ENCODE measurements at places on chromosomes 5 and 9.

DNA sequence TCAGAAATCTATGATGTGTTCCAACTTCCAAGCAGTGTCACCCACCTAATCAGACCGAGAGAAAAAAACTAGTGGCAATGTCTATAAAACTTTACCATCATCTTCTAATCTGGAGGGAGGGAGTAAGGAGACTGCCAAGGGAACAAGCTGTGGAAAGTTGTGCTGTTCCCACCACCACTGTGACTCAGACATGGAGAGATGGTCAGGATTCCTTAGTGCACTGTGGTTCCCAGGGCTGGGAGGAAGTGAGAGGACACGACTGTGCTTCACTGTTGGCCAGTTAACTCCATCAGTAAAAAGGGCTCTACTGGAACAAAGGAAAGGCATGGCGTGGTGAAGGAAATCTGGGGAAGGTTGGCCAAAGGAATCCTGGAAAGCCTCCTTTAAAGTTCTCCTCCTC lies 18.8 kb downstream of the TICAM2 start:
- peak; percentile 69 for DNase-seq

- no peak for DNase-seq
Measured at GRCh38 chr9:96514800-96515158, 64.8 kb downstream of the HABP4 start.

- no peak for DNase-seq
Measured at GRCh38 chr9:121394292-121394691, 24.2 kb upstream of the STOM start.

DNA sequence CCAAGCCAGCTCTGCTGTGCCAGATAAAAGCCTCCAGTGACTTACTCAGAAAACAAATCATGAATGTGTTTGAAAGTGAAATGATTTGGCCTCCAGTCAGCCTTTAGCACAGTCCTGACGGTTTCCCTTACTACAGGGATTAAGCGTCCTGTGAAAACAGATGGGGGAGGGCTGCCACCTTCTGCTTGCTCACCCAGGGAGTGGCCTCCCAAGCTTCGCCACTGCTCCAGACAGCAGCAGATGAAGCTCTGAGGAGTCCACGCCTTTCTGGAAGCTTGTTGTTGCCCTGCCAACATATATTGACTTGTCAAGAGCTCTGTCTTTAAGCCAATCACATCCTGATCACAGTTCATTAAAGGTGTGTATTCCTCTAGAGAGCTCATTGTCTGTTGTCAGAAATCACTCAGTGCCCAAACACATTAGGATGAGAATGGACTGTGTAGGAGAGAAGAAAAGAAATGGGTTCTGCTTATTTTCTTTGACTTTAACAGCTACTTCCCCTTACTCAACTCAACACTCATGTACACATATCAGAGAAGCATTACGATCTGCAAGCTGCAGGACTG lies 4.9 kb upstream of the FYB1 start:
- no peak for DNase-seq

- DNase-seq = no peak
Measured at GRCh38 chr5:126482591-126482990, 59.4 kb downstream of the GRAMD2B start.

GRCh38 chr5:112795342-112795741 lies 57.7 kb downstream of the APC start:
- DNase-seq = no peak

GRCh38 chr9:91500509-91501014 lies 76.9 kb upstream of the NFIL3 start:
- peak; percentile 47 for DNase-seq

GRCh38 chr5:129172580-129172979 lies 78.0 kb downstream of the ISOC1 start:
- DNase-seq = no peak

GRCh38 chr5:1438871-1439270 lies 6.4 kb downstream of the SLC6A3 start:
- DNase-seq = no peak

GRCh38 chr5:137273511-137273910 lies 225.6 kb downstream of the SPOCK1 start:
- no peak for DNase-seq

DNA sequence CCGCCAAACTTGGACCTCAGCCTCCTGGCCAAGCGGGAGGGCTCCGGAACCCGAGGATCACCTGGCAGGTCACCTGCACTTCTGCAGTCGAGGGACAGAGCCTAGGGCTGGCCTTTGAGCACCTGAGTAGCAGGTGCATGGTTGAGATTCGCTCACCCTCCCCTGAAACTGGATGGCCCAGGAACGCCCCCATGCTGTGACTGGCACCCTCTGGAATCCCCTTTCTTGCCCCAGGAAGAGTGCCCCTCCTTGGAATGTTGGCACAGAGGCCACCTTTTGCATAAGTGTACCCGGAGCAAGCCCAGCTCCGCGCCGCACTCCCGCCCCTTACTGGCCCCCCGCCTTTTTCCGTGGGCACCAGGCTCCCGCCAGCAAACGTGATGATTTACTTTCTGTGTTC lies 112.5 kb upstream of the IER5L start:
- no peak for DNase-seq

GRCh38 chr5:133821311-133821741 lies 147.1 kb downstream of the C5orf15 start:
- DNase-seq = no peak

GRCh38 chr9:71515107-71515506 lies 253.2 kb downstream of the CEMIP2 start:
- DNase-seq = no peak

GRCh38 chr5:127492854-127493738 lies 24.3 kb upstream of the PRRC1 start:
- DNase-seq = no peak

DNA sequence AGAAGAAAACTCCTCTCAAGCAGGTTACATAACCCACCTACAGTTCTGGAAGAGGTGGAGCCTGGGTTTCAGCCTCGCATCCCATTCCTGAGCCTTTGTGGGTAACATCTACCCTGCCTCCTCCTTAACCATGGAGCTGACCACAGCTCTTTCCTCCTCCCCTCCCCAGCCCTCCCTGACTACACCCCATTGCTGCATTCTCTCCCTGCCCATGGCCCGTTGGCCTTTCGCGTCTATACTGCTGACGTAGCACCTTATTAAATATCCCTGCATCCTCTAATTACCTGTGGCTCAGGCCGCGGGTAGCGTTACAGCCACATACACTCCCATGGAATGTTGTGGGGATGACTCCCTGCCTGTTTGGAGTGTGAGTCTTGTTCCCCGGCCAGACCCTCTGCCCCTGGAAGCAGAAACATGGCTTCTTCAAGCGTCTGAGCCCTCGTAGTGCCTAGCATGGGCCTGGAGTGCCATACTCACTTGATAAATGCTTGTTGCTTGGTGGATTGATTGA lies 72.8 kb downstream of the WWC1 start:
- no peak for DNase-seq

- DNase-seq = no peak
Measured at GRCh38 chr9:13823026-13823425, 490.9 kb downstream of the NFIB start.

DNA sequence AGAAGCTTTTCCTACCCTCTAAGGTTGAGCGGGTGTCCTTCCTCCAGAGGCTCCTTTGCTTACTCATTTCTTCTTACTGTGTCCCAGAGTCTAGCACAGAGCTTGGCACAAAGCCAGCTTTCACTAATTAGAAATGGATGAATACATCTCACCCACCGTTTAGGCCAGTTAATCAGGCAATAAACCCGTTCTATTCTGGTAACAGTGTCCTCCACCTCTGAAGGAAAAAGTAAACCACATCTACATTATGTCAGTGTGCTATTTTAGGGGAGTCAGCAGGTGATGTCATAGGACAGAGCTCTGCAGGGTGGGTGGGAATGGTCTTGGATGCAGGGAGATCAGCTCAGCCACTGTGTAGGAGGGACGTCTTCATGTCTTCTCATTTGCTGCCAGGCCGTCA lies 109.2 kb downstream of the OSTF1 start:
- no peak for DNase-seq

DNA sequence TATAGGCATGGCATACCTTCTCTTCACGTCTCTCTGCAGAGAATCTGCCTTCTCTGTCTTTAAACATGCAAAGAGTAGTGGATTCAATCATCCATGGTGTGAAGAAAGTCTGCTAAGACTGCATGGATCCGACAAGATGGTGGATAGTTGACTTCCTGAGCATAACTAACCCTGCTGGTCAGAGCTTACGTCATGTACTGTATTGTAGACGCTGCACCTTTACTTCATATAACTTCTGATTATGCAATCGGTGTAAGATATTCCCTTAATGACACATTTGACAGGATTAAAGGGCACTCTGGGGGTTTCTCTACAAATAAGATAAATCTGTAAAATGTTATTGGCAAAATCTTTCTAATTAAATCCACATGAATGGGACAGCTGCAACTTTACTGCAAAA lies 240.3 kb upstream of the NREP start:
- no peak for DNase-seq

DNA sequence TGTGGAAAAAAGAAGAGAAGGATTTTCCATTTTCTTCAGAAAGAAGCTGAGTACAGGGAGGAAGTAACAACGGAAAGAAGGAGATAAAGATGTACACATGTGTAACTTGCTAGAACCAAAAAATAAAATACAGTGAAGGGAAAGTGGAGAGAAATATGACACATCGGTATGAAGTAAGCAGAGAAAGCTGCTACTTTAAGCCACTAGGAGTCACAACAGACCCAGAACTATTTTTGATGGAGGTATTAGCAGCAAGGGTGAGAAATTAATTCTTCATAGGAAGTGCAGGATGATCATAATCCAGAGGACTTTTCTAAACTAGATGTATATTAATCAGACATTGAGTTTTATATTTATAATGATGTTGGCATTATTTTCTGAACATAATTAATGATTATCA lies 88.5 kb downstream of the FAM174A start:
- no peak for DNase-seq

GRCh38 chr9:89006267-89006666 lies 15.0 kb downstream of the S1PR3 start:
- no peak for DNase-seq

DNA sequence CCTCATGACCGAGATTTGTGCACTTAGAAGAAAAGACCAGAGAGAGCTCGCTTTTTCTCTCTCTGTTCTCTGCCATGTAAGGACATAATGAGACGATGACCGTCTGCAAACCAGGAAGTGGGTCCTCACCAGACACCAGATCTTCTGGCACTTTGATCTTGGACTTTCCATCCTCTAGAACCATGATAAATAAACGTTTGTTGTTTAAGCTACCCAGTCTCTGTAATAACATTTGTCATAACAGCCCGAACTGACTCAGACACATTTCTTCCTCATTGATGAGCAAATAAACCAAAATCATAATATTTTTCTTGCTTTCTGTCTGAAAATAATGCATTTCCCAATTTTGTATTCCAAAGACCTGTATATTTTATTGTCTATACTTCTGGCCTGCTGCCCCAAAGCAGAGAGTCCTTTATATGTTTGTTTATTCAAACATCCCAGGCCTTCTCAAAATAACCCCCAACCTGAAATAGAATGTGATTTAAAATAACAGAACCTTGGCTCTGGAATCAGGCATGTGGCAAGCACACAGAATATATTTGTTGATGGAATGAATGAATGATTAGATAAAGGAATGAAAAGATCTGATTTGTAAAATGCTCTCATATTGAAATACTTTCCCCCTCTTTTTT lies 396.5 kb downstream of the ADGRV1 start:
- DNase-seq = no peak

DNA sequence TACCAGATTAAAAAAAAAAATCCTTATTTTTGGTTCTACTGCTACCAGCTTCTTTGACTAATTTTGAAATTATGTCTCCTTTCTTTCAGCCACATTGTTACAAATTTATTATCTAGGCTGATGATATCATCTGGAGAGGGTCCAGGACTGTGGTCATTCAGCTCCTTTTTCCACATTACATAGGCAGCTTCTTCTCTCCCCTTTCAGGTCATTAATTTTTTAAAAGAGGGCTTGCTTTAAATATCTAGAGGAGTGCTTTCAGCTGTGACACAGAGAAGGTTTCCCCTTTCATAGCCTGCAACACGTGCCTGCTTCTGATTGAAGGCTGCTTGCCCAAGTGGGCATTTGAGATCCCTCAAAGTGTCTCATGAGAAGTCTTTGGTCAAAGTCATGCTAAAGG lies 155.7 kb upstream of the PAPPA start:
- peak; percentile 48 for DNase-seq

DNA sequence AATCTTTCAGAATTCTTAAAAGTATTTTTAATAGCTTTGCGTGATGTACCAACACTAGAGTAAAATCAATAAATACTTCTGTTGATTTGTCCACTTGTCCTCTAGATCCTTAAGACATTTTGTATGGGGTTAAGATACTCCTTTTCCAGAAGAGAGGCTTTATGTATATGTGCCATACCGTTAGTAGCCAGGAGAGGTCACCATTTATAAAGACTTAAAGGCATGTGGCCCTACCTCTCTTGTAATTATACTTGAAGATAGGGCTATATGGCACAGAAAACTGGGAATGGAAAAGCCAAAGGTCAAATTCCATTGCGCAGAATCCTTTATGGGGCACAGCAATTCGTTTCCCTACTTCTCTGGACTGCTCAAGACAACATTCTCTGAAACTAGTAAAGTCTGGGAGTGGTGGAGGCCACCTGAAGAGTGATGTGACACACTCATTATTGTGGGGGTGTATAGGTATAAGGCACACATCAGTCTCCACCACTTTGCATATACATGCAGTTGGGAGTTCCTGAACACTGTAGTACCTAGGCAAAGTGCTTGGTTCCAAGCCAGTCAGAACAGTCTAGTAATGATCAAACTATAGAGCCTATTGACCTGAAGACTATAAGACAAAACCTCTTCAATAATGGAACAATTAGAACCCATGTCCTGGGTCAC lies 140.1 kb upstream of the FBXL17 start:
- DNase-seq = peak; percentile 45

DNA sequence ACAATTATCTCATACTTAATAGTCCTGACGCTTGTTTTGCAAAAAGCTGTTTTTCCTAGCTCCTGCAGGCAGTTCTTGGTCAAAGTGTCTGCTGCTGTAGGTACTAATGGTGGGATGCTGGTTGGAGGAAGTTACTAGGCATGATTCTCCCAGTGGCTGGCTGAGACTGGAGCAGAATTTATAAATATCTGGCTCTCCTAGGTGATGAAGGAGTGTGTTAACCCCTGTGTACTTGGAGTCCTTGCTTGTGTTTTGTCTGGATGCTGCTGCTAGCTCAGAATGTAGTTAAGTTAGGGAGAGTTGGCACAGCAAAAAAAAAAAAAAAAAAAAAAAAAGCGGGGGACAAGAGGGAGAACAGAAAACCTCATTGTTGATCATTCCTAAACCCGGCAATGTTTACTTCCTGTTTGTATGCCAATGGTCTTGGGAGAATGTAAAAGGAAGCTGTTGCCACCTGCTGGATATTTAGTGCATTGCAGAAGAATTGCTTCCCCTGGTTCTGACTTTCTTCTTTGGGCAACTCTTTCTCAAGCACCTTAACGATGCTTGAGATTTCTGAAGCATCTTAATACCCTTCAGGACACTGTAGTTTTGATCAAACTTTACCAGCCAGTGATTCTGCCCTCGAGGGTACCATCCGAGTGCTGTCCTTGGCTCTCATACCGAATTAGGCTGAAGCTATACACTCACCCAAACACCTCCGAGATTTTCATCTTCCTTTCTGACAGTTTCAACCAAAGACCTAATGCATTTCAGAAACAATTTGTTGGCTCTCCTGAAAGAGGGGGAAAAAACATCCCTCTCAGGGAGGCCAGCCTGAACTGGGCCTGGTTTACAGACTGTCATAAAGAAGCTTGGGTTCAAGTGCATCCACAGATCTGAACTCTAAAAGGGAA lies 71.7 kb upstream of the WWC1 start:
- DNase-seq = peak; percentile 42
